ENCODE measurements at places on chromosomes 2 and 18. TPM values are rescaled to one million over a fixed set of nuclear protein-coding genes. Genes with fewer than 3 reads are reported as not detected.

Gene LRP2
- total RNA-seq: 0.13 TPM

Gene KCNS3
- total RNA-seq: 4.9 TPM

Gene STPG4
- not detected for total RNA-seq

Gene LYPD1
- total RNA-seq: 75.9 TPM

Gene APOB
- not detected for total RNA-seq

- H3K36me3 ChIP-seq: no peaks in the 10 kb centered on the region
- H3K4me1 ChIP-seq: no peaks in the 10 kb centered on the region
- DNase-seq: no peak
- no peaks in the 10 kb centered on the region for H3K27me3 ChIP-seq
- no peak overlapping the region for H3K4me3 ChIP-seq
Observed at GRCh38 chr2:118902266-118903028, 39.5 kb upstream of the MARCO start.

DNA sequence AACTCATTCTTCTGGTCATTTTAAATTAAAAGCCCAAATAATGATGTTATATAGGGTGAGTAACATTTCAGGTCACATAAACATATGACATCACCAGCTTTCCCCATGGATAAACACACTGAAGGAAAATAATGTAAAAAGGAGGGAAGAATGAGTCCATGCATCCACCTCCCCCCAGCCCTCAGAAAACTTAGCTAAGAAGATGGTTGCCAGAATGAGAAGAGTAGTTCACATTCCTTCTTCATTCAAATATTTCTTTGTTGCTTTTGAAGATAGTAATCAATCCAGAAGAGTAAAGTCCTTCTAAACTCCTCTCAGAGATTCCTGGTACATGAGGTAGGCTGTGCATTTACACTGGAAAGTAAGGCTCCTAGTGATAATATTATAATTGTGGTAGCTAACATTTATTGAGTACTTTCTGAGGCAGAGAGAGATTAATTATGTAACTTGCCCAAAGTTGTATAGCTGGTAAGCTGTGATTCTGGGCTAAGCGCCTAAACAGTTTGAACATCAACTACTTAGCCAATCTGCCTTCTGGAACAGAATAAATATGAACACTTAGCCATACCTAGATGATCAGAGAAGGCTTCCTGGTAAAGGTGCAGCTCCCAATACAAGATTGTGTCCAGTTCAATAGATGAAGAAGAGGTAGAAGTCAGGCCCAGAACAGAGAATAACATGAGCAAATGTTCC lies 256.7 kb upstream of the FN1 start:
- peaks cover 33% of the 10 kb centered on the region for H3K4me1 ChIP-seq
- DNase-seq: peak; percentile 77
- H3K36me3 ChIP-seq: no peaks in the 10 kb centered on the region
- peak overlapping the region; percentile 79 for H3K27ac ChIP-seq
- H3K27me3 ChIP-seq: no peaks in the 10 kb centered on the region

DNA sequence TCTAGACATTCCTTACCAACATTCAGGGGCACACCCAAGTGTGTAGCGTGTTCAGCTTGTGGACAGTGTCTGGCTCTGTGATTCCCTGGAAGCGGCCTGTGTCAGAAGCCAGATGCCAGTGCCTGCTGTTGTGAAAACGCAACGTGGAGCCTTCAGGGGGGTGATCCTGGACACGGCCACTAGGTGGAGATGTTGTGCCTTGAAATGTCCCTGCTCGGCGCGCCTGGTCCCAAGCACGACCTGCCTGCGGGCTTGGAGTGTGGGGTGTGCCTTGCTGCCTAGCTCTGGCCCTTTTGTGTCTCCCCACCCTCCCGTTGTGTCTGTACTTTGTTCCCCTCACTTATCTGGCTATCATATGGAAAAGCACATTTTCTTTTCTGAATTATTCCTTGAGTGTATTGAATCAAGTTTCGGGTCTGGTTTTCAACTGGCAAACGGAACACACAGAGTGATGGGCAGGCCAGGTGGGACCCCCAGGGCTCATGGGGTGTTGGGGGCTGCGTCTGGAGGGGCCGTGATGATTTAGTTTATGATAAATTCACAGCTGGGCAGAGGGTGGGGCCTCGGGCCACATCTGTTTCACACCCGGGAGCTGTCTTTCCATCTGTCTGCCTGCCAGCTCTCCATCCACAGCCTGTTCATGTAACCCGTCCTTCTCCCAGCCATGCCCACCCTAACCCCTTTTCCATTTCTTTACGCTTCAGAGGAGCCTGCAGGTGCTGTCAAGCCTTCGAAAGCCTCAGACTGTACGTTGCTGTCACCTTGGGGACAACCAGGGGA lies 95.5 kb downstream of the DYSF start:
- peaks cover 15% of the 10 kb centered on the region for H3K36me3 ChIP-seq
- no peak overlapping the region for H3K4me3 ChIP-seq
- peak; percentile 36 for DNase-seq
- no peaks in the 10 kb centered on the region for H3K27me3 ChIP-seq
- H3K27ac ChIP-seq: no peak overlapping the region

DNA sequence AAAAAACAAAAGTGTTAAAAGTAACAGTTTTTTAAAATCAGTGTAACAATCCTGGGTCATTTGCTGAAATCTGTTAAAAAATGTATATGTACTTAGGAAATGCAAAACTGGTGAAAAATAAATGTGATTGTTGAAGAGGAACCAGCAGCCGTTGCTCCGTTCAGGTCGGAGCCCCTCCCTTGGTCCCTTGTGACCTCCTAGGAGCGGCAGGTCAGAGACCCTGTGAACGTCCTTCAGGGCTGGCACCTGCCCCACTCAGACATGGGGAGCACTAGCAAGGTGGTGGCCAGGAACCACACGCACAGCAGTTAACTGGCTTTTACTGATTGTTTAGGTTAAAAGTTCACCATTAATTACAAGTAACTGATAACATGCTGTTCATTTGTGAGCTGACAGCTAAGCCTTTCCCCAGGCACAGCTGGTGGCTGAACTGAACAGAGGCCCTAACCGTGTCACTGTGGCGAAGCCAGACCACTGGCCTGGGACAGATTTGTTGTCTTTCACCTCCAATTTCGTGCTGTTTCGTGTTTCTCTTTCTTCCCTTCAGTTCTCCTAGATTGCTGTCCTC lies 159.2 kb upstream of the ALKAL2 start:
- H3K27ac ChIP-seq: no peak overlapping the region
- no peak for DNase-seq
- H3K4me1 ChIP-seq: no peaks in the 10 kb centered on the region
- H3K36me3 ChIP-seq: no peaks in the 10 kb centered on the region

DNA sequence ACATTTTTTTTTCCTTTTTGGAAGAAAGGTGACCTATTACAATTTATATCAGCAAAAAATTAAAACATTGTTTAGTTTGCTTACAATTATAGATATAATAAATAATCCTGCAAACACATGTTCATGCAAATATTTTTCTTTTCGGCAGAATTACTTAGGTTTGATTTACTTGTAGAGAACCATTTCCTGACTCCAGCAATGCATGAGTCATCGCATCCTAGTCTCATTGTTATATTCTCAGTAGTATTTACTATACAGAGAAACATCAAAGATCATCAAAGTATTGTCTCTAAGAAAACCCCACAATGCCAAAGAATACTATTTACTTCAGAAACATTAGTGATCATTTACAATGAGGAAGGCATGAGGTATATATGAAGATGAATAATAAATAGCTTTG lies 40.4 kb upstream of the MTIF2 start:
- no peak for DNase-seq
- H3K27ac ChIP-seq: 0 out of 2 replicates have a peak overlapping the region, but pooled peaks have one; percentile 4
- peaks cover 5% of the 10 kb centered on the region for H3K4me1 ChIP-seq
- peaks cover 45% of the 10 kb centered on the region for H3K36me3 ChIP-seq
- H3K27me3 ChIP-seq: no peaks in the 10 kb centered on the region

GRCh38 chr2:19496646-19497045 lies 138.2 kb upstream of the OSR1 start:
- H3K27ac ChIP-seq: no peak overlapping the region
- no peak overlapping the region for H3K4me3 ChIP-seq
- H3K27me3 ChIP-seq: no peaks in the 10 kb centered on the region
- no peak for DNase-seq
- H3K4me1 ChIP-seq: no peaks in the 10 kb centered on the region
- H3K36me3 ChIP-seq: no peaks in the 10 kb centered on the region

DNA sequence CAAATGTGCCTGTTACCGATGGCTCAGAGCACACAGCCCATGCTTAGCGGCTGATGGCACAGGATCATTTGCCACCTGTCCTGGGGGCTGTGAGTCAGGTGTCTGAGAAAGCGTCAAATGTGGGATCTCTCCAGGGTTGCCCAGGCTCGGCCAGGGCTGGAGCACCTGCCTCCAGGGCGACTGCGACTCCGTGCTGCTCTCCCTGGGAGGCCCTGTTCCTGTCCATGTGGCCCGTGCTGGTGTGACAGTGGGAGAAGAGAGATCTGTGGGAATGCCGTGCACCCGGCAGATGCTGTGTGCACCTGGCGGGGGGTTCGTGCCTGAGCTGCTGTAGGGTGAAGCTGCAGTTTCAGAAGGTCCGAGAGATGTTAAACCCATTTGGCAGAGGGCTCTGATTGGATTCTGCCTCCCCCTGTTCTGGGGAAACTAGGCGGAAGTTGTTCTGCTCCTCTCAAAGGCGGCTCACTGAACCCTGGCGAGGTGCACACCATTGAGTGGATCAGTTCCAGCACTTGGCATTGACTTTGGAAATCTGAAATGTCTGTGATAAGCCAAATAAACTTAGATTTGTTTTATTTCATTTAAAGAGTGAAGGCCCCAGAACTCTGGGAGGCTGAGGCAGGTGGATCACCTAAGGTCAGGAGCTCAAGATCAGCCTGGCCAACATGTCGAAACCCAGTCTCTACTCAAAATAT lies 34.7 kb upstream of the TPO start:
- no peaks in the 10 kb centered on the region for H3K36me3 ChIP-seq
- no peak overlapping the region for H3K27ac ChIP-seq
- no peaks in the 10 kb centered on the region for H3K4me1 ChIP-seq

DNA sequence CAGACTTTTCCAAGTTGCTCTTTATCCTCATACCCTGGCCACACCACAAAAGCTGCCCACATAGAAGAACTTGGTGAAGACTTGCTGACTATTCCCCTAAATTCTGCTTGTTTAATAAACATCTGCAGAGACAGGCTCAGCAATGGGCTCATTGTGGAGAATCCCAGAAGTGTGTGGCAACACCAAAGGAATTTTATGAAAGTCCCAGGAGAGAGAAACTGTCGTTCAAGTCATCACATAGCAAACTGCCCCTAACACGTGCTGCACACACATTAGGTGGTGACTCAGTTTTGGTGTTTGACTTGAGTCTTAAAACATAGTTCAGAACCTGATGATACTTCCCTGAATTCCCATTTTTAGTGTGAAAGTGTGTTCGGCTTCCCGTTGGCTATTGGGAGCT lies 38.6 kb downstream of the CYP1B1 start:
- H3K4me1 ChIP-seq: no peaks in the 10 kb centered on the region
- H3K4me3 ChIP-seq: no peak overlapping the region
- H3K27ac ChIP-seq: no peak overlapping the region
- no peaks in the 10 kb centered on the region for H3K36me3 ChIP-seq
- H3K27me3 ChIP-seq: no peaks in the 10 kb centered on the region

DNA sequence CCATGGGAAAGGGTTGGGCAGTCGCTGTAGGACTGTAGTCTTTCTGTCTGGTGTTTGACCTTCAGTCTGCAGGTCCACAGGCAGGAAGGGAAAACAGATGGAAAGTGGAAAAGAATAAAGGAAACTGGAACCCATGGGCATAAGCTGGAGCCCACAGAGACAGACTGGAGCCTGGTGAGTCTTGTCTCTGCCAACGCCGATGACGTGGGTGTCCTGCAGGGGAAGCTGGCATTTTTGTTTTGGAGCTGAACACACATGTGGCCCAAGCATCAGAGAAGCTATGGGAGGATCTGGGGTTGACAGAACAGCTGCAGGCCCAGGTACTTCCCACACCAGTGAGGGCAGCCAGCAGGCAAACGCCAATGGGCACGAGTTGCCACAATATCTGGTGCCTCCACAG lies 28.2 kb upstream of the SOCS6 start:
- no peaks in the 10 kb centered on the region for H3K36me3 ChIP-seq
- DNase-seq: no peak
- no peaks in the 10 kb centered on the region for H3K4me1 ChIP-seq
- H3K27me3 ChIP-seq: no peaks in the 10 kb centered on the region
- H3K4me3 ChIP-seq: no peak overlapping the region

- peaks cover 20% of the 10 kb centered on the region for H3K4me1 ChIP-seq
- H3K4me3 ChIP-seq: no peak overlapping the region
- no peak for DNase-seq
- H3K36me3 ChIP-seq: no peaks in the 10 kb centered on the region
- no peaks in the 10 kb centered on the region for H3K27me3 ChIP-seq
- no peak overlapping the region for H3K27ac ChIP-seq
Observed at GRCh38 chr2:45769056-45769455, 117.6 kb downstream of the PRKCE start.

DNA sequence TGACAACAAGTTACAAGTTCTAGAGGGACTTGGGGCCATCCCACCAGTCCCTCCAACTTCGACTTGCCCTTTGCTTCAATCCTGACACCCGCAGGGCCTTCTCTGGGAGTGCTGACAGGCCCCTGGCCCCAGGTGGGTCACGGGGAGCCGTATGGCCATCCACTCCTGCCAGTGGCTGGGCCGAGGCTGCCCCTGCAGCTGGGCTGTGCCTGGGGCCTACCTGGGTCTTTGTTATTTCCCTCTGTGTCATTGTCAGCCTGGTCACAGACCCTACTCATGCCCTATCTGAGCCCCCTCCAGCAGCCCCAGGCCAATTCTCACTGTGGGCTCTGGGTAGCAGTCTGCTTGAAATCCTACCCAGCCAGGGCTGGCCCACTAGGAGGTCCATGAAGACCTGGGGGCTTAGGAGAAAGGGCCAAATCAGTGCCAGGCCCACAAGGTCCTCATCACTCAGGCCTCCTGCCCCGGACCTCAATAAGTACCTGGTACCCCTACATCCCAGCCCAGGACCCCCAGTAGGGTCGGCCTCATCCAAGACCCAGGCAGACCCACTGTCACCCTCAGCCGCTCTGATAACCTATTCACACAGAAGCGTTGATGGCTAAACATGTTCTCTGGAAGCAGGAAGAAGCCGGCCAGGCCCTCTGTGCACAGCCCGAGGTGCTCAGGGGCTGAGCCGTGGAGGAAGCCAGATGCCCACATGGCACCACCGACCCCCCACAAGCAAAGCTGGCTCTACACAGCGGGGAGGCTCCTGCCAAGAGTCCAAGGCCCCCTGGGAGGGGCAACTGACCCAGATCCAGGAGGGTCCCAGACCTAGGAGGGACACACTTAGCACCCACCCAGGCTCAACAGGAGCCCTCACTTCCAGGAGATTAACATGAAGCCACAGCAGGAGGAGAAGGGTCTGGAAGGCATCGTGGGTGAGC lies 57.7 kb downstream of the BIN1 start:
- no peak overlapping the region for H3K4me3 ChIP-seq
- peaks cover 19% of the 10 kb centered on the region for H3K36me3 ChIP-seq
- H3K27me3 ChIP-seq: no peaks in the 10 kb centered on the region
- no peaks in the 10 kb centered on the region for H3K4me1 ChIP-seq

GRCh38 chr2:19046986-19047780 lies 311.2 kb downstream of the OSR1 start:
- no peak for DNase-seq
- no peaks in the 10 kb centered on the region for H3K36me3 ChIP-seq
- peaks cover 11% of the 10 kb centered on the region for H3K4me1 ChIP-seq
- H3K27ac ChIP-seq: no peak overlapping the region
- no peaks in the 10 kb centered on the region for H3K27me3 ChIP-seq
